ENCODE measurements at places on chromosomes 16 and 17.

DNA sequence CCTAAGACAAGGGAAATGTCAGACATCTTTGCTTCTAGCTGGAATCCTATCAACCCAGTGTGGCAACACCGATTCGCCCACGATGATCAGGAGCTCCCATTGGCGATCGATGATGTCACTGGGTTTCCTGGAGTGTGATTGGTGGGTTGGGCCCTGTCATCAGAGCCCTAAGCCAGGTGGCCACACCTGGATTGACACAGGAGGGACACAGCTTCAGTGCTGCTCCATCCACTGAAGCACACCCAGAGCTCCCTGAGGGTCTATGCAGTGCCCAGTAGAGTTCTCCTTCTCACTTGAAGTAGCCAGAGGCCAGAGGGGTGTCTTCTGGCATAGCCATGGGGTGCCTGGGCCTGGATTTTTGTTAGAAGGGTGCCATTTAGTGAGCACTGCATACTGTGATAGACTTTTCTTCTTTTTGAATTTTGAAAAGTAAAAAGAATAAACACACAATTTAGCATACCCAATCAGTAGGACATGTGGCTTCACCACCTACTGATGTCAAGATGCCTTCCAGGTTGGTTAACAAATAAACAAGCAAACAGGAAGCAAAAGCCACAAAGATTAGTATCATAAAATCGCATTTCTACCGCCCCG is 77.6 kb downstream of the CMIP start:
- DNase-seq, result no peak

DNA sequence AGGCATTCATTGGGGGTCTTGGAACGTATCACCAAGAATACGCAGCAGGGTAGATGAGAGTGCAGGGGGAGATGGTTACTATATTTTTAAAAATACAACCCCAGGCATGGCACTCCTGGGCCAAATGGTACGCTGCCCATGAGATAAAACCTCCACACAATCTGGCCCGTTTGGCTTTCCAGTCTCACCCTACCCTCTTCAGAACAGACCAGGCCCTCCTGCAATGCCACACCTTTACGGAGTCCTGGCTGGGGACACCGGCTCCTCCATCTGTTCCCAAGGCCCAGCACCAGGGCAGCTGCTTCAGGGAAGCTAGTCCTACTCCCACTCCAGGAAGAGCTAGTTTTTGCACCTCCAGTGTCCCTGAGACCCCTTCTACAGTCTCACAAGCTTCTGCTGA is 24.4 kb downstream of the SNN start:
- no peak for DNase-seq

GRCh38 chr17:42198897-42199296 is 4.6 kb upstream of the GHDC start:
- no peak for DNase-seq

DNA sequence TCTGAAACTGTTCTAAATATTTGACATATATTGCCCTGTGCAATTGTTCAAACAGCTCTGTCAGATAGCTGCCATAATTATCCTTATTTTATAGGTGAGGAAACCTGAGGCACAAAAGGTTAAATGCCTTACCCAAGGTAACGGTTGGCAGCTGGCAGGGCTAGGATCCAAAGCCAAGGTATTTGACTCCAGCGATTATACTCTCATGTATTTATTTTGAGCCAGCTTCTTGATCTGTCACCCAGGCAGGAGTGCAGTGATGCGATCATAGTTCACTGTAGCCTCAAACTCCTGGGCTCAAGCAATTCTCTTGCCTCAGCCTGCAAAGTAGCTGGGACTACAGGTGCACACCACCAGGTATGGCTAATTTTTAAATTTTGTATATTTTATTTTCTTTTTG is 7.2 kb downstream of the ENO3 start:
- DNase-seq, result no peak

GRCh38 chr16:31365131-31365865 is 10.3 kb downstream of the ITGAX start:
- DNase-seq, result no peak

- no peak for DNase-seq
These were observed 759 bp downstream of the ELAC2 start for GRCh38 chr17:13016881-13017654.

- DNase-seq, result no peak
These were observed 17.0 kb upstream of the TMC5 start for GRCh38 chr16:19400711-19401110.

GRCh38 chr17:33572615-33573014 is 279.5 kb upstream of the ASIC2 start:
- no peak for DNase-seq

GRCh38 chr16:30491744-30492308 is 19.3 kb downstream of the ITGAL start:
- peak; percentile 37 for DNase-seq

DNA sequence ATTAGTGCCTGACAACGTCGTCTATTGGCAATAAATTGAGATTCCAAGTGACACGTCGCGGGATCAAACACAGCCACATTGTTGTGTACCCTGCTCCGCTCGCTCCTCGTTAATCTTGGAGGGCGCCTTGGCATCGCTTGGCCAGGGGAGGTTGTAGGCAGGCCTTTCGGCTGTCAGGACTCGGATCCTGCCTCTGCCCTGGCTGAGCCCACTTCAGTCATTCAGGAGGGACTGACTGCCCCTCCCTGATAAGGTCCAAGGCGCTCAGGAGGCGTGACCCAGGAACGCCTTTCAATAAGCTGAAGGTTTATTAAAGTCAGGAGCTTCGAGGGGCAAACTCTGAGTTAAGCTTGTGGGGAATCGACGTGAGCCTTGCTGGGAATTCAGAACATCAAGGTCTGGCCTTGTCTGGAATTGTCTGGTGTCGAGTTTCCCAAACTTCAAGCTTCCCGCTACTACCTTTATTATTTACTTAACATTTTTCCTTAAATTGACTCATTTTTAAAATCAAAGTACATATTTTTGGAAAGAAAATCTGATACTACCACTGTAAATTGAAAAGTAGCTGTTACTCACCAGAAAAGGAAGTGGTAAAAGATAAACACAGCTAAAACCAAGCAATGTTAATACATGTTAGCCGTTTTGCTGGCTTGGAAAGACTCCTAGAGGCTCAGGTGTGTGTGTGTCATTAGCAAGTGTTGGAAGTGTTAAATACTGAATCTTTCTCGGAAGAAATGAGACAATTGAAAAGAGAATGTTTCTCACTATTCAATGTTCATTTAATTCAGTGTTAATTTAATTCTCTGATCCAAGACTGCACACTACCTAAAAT is 5.3 kb upstream of the IRX3 start:
- no peak for DNase-seq

DNA sequence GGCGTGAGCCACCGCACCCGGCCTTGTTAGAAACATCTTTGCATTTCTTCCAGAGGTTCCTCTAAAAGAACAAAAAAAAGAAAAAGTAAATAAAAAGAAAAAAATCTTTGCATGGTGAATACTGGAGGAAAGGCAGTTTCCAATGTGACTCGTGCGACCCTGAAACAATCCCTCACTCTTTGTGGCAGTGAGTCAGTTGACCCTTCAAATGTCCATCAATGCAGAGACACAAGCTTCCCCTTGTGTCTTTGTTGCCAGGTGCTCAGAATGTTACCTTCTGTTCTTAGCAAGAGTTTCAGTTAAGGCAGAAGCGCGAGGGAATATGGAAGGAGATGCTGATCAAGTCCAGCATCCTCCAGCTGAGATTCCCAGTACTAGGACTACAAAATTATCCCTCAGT is 16.4 kb downstream of the CACNG4 start:
- DNase-seq, result no peak

- DNase-seq, result no peak
These were observed 17.8 kb upstream of the EMP2 start for GRCh38 chr16:10598157-10598556.

GRCh38 chr17:56592487-56593085 is 913 bp upstream of the NOG start:
- peak; percentile 12 for DNase-seq

DNA sequence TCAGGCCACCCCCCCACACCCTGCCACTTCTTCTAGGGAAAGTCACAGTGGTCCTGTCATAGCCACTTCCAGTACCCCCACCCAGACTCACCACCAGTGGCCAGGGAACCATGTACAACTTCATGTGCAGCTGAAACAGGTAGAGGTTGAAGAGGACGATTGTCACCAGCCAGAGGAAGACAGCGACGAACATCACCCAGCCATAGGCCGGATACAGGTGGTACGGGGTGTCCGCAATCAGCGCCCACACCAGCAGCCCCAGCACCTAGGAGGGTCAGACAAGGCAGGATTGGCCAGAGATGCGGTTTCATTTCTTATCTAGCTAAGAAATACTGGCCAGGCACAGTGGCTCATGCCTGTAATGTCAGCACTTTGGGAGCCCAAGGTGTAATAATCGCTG is 16.7 kb downstream of the ARL2BP start:
- no peak for DNase-seq

- DNase-seq, result no peak
These were observed 24.6 kb downstream of the WFDC1 start for GRCh38 chr16:84319146-84319760.

DNA sequence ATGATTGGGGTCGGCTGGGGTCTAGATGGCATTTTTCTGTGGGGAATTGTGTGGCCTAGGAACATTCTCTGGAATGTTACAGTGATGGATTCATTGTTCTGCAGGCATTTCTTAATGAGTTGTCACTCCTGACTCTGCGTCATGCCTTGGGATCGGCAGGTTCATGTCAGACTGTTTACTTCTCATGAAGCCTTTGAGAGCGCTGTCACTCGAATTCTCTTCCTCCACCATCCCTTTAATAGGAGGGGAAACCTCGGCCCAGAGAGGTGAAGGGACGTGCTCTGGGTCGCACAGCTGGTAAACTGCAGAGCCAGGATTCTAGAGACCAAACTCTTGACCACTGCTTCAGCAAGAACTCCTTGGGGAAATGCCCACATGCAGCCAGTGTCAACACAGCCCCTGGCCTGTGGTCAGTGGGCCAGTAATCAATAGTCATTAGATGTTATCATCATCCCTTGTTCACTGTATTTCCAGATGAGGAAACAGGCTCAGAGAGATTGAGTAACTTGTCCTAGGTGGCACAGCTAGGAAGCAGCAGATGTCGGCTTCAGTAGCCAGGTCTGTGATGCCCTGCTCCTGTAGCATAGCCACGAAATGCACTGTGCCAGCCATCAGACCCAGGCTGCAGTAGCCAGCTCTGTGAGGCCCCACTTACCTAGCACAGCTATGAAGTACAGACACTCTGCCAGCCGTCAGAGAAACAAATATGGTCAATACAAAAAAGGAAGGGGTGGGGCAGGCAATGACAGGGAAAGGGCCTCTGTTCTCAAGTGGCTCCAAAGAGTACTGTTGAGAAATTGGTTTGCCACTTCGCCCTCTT is 259.0 kb downstream of the CPPED1 start:
- no peak for DNase-seq
